ENCODE measurements at places on chromosomes 4 and X.
A peak's percentile ranks its signal among the peaks of the same experiment; 100 is the strongest.

DNA sequence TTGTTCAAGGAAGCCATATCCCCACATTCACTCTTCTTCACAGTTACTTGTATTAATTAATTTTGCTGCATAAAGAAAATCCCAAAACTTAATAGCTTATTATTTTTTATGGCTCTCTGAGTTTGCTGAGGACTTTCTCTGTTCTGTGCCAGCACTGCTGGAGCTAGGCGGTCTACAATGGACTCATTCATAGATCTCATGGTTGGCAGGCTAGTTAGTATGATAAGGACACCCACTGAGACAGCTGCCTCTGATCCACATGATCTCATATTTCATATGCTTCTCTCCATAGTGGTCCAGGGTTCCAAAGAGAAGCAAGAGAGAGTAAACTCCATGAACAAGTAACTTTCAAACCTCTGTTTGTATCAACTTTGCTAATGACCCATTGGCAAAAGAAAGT lies 170.2 kb downstream of the ADGRA3 start:
- DNase-seq: no peak

DNA sequence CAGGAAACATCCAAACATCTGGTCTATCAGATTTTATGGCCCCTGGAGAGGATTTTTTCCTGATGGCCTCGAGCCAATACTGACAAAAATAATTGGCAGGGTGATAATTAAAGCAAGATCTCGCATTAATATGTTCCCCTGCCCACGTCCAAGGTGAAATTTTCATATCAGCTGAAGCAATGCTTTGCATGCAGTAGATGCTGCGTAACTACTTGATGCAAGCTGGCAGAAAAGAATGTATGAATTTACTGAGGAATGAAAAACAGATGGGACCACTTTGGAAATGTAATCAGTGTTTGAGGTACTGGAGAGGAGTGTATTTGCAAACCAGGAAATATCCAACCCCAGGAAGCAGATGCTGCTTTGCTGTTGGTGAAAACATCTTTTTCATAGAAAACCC lies 36.8 kb upstream of the REST start:
- DNase-seq: peak; percentile 13

GRCh38 chrX:119325456-119325855 lies 73.7 kb upstream of the SLC25A43 start:
- DNase-seq: no peak

GRCh38 chr4:107885865-107886264 lies 45.5 kb upstream of the CYP2U1 start:
- no peak for DNase-seq

GRCh38 chrX:22060415-22061280 lies 28.5 kb downstream of the PHEX start:
- DNase-seq: no peak

- no peak for DNase-seq
These were observed 38.9 kb downstream of the NUDT9 start for GRCh38 chr4:87461281-87461700.

DNA sequence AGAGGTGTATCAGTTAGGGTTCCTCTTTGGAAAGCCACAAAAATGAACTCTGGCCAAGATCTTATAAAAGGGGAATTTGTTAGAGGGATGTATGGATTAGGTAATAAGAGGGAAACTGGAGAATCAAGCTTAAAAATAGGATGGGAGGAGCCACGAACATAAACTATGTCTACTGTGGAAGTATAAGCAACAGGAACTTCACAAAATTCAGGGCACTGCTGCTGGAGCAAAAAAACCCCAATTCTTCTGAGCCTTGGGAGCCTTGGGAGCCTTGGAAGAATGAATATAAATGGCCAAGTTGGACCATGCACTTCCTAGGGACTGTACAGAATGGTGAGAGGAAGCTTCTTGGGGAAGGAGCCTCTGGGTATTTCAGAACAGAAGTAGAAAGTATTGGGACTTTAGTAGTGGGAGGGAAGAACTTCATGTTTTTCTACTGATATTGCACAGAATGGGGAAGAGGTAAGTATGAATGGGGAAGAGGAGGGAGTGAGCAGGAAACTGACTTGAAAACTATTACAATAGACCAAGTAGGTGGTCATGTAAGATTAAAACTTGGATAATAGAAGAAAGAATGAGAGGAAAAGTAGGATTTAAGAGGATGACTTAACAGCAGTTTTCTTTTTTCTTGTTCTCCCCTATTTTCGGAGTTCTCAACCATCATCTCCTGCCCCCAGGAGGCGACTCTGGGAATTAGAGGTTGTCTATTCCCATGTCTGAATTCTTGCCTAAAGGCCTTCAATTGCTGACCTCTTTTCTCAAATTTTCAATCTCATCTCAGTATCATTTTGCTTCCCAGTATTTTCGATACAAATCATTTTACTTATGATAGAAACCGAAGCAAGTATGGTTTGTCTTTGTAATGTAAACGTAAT lies 44.4 kb upstream of the TAPT1 start:
- no peak for DNase-seq

DNA sequence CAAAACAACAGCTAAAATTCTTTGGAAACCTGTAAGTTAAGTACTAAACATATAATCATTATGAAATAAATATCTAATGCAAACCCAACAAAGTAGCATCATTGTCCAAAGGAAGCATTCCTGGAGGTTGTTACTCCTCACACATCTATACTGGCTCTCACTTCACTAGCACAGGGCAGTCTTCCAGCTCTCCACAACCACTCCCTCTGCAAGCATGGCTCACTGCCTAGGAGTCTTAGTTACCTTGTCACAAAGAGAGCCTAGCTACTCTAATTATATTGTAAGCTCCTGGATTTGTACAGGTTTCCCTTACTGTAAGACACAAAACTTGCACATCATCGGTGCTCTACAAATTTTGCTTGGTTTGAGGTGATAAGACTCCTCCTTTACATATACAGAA lies 76.1 kb downstream of the AMMECR1 start:
- no peak for DNase-seq

DNA sequence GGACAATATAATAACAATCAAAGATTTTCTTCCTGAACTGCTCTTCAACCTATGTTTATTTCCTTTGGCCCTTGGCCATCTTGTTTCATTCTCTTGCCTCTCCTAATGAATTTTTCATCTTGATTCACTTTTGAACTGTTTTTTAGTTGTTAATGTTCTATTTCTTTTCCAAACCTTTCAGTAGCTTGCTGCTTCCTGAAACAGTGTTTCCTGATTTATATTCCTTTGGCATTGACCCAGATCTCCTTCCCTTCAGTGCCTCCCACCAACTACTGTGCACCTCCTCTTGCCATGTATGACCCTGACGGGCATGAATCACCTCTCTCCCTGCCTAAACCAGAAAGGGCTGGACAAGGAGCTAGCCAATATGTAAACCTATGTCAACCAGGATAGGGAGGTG lies 25.6 kb upstream of the SPP1 start:
- no peak for DNase-seq

DNA sequence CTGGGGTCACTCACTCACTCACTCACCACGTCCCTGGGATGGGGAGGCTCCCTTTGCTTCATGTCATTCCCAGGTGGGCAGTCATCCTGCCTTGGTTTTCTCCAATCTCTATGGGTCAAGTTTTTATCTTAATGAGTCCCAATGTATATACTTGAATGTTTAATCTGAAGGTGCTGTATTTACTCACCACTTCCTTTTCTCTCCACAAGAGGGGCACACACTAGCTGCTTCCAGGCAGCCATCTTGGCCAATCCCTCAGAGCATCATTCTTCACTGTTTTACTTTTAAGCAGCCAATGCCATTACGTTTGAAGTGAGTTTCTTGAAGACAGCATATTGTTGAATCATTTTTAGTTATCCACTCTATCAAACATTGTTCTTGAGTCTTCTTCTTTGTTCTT lies 153.4 kb upstream of the ARSJ start:
- DNase-seq: no peak

DNA sequence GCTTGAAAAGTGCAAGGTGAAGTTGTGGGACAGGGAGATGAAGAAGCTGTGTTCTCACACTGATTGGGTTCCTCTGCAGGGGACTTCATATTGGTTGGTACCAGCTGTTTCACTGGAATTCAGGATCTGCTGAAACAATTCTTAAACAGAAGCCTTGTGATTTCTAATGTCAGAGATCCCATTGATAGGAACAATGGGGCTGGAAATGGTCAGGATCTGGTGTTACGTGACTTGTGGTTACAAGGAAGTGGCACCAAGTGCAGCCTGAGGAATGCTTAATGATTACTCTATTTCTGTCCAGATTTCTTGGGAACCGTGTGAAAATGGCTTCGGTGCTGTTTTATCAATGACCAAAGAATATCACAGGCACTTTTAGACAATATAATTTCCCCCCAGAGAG lies 68.1 kb downstream of the MOSPD2 start:
- no peak for DNase-seq

DNA sequence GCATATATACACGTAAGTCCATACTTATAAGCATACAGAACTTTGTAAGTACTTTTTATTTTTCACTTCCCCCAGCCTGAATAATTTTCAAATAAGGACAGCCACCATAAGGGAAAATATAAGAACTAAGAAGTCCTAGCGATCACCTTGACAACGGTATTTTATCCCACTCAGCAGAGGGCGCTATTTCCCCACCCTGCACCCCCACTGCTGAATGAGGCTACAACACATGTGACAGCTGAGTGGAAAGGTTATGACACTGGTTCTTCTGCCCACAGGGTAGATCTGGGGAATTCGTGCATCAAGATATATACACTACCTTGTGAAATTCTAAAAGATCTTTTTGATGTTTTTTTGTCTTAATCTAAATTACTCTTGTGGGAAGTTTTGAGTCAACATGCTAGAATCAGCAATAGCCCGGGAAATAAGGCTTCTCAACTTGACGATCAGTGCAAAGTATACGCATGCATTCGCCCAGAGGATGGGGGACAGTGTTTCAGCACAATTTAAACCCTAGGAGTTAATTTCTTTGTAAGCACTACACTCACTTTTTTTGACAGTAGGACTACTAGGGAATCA lies 151.5 kb downstream of the CORIN start:
- no peak for DNase-seq

GRCh38 chr4:155371432-155372043 lies 5.2 kb downstream of the MAP9 start:
- no peak for DNase-seq

DNA sequence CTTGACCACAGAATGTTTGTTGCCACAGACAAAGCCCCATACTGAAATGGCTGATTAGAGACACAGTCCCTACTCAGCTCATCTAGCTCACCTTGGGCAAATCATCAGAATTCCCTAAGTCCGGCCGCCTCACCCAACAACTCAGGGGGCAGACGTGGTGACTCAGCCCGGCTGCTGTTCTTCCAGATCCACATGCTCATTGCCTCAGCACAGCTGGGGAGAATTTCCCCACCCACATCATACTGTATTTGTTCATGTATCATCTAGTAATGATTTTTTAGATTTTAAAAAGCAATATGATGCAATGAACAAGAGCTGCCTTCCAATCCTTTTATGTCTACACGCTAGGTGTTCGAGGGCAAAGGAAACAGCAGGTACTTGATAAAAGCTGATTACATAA lies 333.8 kb upstream of the TENM3 start:
- DNase-seq: no peak
